ENCODE measurements at places on chromosomes 16 and 17.

DNA sequence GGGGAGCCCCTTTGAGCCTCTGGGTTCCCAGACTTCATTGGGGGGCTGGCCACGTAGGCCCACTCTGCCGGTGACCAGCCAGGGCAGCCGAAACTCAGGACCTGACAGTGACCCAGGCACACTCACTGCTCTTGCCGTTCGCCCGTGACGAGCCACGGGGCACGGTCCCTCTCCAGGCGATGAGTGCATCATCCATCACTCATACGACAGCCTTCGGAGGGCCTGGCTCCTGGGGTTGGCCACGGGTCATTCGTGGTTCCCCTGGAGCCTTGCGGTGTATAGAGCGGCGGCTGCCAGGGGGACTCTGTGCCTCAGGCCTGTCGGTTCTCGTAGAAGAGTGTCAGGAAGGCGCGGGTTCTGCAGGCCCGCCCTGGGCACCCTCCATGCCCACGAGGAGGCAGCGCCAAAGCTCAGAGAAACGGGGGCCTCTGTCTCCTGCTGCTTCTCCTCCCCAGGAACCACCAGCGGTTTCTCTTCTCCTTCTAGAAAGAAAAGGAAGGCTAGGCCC lies 11.2 kb upstream of the NUDT16L1 start:
- DNase-seq, result no peak

- DNase-seq, result no peak
Observed at GRCh38 chr17:39732586-39732985, 2.3 kb upstream of the MIEN1 start.

- no peak for DNase-seq
Observed at GRCh38 chr16:68728523-68728922, 8.6 kb upstream of the CDH1 start.

GRCh38 chr16:57752581-57753447 lies 17.2 kb downstream of the KATNB1 start:
- DNase-seq, result no peak

GRCh38 chr16:78815713-78816112 lies 716.3 kb downstream of the WWOX start:
- DNase-seq, result no peak

- no peak for DNase-seq
Observed at GRCh38 chr16:61820398-61820797, 215.8 kb downstream of the CDH8 start.

GRCh38 chr16:16171332-16171919 lies 51.9 kb downstream of the ABCC6 start:
- DNase-seq, result no peak

GRCh38 chr17:65684631-65685030 lies 123.2 kb upstream of the AXIN2 start:
- no peak for DNase-seq

Measured in right kidney (tissue), 9 donors.